ENCODE measurements at places on chromosomes 1 and 21. TPM values are rescaled to one million over a fixed set of nuclear protein-coding genes. Genes with fewer than 3 reads are reported as not detected.

DNA sequence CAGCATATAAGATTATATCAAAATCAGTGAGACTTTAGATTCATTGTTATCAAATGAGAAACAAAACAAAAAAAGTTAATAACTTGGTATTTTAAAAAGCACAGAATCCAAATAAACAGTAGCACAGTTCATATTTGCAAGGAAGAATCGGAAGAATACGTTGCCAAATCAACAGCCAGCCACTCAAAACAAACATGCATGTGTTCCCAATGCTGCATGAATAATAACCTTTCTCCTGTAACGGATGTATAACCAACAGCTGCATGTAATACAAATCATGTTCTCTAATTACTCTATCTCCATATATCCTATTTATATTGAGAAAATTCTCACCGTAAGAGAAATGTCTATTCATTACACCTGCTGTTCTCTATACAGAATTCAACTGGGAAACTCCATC is 98.9 kb upstream of the FOXD3 start:
- no peak for DNase-seq

- no peak for DNase-seq
Measured at GRCh38 chr1:116753312-116753711, 918 bp upstream of the CD2 start.

GRCh38 chr1:17419626-17420328 is 19.7 kb downstream of the RCC2 start:
- no peak for DNase-seq

- no peak for DNase-seq
Measured at GRCh38 chr1:183419399-183419798, 1.2 kb upstream of the NMNAT2 start.

GRCh38 chr1:207314816-207315215 is 6.7 kb upstream of the CD55 start:
- DNase-seq, result no peak

- no peak for DNase-seq
Measured at GRCh38 chr1:12436817-12437599, 181.0 kb downstream of the DHRS3 start.

DNA sequence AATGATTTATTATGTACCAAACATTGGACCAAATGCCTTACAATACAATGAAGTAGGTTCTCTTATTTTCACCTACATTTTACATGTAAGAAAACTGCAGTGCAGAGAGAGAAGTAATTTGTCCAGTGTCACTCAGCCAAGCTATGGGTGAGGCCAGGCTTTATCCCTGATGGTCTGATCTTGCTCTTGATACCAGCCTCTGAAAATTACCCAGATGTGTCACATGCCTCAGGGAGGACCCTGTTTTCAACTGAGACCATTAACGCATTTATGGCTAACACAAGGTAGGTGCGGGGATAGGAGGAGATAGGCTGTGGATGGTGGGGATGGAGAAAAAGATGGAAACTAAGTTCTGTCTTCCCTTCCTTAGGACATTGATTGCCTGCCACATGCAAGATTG is 56.9 kb downstream of the NGF start:
- no peak for DNase-seq

- no peak for DNase-seq
Measured at GRCh38 chr1:232579466-232579865, 50.5 kb downstream of the SIPA1L2 start.

Gene ZNF648
- 1.9 TPM for polyA plus RNA-seq

Gene SPATA17
- polyA plus RNA-seq, result 14.9 TPM

Gene OR2M5
- not detected for polyA plus RNA-seq

DNA sequence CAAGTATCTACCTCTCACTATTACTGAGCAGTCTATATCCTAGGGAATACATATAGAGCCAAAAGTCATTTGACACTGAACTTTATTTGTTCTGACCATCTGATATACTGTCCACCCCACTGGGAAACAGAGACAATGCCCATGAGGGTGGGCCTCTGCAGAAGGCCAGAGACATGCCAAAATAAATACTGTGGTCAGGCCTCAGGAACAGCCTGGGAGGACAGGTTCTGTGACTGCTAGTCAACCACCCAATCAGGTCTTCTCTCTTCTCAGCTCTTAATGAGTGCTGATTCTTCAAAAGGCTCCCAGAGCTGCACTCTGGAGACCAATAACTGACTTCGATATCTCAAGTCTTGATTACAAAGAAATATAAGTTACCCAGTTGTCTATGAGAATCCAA is 5.5 kb upstream of the ANKRD35 start:
- DNase-seq, result no peak

DNA sequence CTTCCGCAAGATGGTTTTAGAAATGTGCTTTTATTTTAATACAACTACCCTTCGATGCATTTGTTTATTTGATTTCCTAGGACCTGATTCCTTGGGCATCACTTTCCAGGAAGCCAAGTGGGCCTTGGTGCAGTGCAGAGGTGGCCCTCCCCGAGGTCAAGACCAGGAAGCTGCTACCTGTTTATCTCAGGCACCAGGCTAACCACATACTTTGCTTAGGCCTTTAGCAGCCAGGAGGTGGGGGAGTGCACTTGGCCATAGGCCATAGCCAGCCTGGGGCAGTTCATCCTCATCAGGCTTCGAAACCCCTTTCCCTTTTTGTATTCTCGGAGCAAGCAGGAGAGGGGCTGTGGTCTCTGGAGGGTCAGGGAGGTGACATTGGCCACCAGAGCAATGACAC is 45.4 kb downstream of the SMYD2 start:
- no peak for DNase-seq

Gene TMEM125
- polyA plus RNA-seq, result 13.5 TPM

DNA sequence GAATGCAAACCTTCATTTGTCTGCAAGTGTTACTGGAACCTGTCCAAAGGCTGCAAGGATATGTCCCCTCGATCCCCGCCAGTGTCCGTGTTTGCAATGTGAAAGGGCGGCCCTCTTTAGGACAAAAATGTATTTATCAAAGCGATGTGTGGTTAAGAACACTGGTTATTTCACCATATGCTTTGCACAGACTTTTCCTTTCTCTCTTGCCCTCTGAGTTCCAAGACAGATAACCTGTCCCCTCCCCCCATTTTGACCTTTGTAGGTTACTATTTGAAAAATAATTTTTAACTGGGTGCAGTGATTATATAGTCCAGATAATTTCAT is 1.8 kb downstream of the CHRM3 start:
- DNase-seq, result no peak

GRCh38 chr1:206839006-206839560 is 26.3 kb upstream of the IL20 start:
- no peak for DNase-seq

DNA sequence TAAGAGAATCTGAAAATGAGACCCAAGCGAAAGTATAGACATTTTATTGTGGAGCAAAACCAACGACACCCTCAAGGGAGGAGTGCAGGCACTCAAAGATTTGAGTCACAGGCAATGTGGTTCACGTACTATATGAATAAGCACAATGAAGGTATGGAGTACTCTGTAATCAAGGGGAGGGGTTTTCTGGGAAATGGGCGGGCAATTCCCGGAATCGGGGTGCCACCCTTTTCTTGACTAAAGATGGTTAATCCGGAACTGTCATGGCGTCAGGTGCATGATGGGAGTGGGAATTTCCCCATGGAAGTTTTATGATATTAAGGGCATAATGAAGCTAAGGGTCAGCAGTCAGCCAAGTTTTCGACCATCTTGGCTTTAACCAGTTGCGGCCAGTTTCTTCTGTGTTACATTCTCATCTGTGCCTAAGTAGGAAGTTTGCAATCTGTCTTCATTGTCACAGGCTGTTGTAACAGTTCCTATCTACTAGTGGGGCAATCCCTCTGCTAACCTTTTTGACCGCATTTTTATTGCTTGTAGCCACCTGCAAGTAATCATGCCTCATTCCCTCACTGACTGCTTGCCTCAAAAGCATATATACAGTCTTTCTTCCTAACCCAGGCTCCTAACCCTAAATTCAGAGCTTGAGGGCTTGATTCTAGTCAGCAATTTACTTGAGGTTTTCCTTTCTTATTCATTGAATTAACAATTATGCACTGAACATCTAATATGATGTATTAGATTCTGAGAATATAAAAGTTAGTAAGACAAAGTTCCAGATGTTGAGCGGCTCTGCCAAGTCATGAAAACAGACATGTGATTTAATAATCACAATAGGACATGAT is 775 bp upstream of the AIM2 start:
- no peak for DNase-seq

- DNase-seq, result no peak
Measured at GRCh38 chr21:45845770-45846090, 135.8 kb upstream of the COL6A1 start.

DNA sequence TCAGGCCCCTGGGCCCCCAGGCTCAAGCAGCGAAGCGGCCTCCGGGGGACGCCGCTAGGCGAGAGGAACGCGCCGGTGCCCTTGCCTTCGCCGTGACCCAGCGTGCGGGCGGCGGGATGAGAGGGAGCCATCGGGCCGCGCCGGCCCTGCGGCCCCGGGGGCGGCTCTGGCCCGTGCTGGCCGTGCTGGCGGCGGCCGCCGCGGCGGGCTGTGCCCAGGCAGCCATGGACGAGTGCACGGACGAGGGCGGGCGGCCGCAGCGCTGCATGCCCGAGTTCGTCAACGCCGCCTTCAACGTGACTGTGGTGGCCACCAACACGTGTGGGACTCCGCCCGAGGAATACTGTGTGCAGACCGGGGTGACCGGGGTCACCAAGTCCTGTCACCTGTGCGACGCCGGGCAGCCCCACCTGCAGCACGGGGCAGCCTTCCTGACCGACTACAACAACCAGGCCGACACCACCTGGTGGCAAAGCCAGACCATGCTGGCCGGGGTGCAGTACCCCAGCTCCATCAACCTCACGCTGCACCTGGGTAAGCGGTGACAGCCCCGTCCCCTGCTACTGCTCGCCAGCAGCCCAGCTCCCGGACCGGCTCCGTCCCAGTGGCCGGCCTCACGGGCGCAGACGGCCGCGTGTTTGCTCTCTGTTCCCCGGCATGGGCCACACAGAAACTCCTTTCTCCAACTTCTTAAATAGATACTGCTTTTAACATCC is 539 bp downstream of the LAMC1 start:
- DNase-seq, result peak; percentile 46

- DNase-seq, result no peak
Measured at GRCh38 chr1:200176798-200177197, 149.3 kb downstream of the NR5A2 start.

- DNase-seq, result no peak
Measured at GRCh38 chr1:17893891-17894631, 138.9 kb downstream of the ACTL8 start.

Gene HAO2
- 1.4 TPM for polyA plus RNA-seq

Gene C1orf141
- polyA plus RNA-seq, result not detected

DNA sequence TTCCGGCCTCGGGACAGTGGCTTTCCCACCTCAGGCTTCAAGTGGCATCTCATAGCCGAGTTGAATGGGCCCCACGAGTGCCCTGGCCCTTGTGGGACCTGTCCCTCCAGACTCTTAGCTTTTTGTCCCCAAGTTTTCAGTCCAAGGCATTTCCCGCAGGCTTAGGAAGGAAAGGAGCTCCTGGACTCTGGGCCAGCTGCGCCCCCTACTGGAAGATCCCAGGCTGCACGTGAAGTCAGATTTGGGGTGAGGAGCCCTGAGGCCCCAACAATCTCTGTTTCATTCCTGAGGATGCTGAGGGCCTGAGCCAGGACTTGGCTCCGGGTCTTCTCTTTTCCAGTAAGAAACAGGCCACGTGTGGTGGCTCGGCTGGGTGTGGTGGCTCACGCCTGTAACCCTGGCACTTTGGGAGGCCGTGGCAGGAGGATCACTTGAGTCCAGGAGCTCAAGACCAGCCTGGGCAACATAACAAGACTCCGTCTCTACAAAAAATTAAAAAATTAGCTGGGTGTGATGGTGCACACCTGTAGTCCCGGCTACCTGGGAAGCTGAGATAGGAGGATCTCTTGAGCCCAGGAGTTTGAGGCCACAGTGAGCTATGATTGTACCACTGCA is 67.4 kb downstream of the ARHGEF10L start:
- DNase-seq, result peak; percentile 57

DNA sequence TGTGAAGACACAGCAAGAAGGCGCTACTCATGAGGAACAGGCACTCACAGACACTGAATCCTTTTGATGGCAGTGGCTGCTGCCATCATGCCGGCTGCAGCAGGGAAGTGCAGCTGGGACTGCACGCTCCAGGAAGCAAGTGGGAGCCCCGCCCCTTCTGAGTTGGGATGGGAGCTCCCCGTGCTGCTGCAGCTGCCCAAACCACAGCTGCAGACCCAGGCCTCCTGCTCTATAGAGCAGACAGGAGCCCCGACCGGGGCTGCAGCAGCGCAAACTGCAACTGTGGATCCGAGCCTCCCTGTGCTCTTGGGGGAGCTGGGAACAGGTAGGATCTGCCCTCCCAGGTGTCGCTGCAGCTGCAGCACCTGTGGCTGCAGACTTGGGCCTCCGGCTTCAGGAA is 65.2 kb upstream of the MARK1 start:
- no peak for DNase-seq

Gene AVPR1B
- polyA plus RNA-seq, result 0.57 TPM

GRCh38 chr1:73472810-73473209 is 725.2 kb downstream of the LRRIQ3 start:
- no peak for DNase-seq

GRCh38 chr21:39353295-39353694 is 4.4 kb upstream of the HMGN1 start:
- DNase-seq, result no peak
